ENCODE measurements at places on chromosomes 5 and 9. TPM values are rescaled to one million over a fixed set of nuclear protein-coding genes. Genes with fewer than 3 reads are reported as not detected.

Gene GABRP
- total RNA-seq: not detected

Gene FOXI1
- not detected for total RNA-seq

Gene HAVCR1
- total RNA-seq: not detected

Gene SHLD3
- 5.8 TPM for total RNA-seq

Gene BARHL1
- total RNA-seq: not detected

Gene RASGRF2
- 1.0 TPM for total RNA-seq

Gene CA9
- total RNA-seq: 0.68 TPM

Gene SOHLH1
- total RNA-seq: not detected

Gene MYMK
- total RNA-seq: not detected

Gene PCDHB2
- 0.34 TPM for total RNA-seq

Gene PCDHA1
- total RNA-seq: under 0.01 TPM

Gene NRG2
- total RNA-seq: under 0.01 TPM

Gene PCDHGB3
- total RNA-seq: 2.1 TPM

Gene ACSL6
- total RNA-seq: 0.14 TPM

Gene RAB3C
- total RNA-seq: not detected

Gene TEX53
- total RNA-seq: not detected

Gene SPINK6
- not detected for total RNA-seq

Gene SLC46A2
- total RNA-seq: not detected

Gene PCDHGA9
- 0.34 TPM for total RNA-seq

Gene SH3TC2
- total RNA-seq: 6.0 TPM

Gene RBM27
- total RNA-seq: 40.0 TPM

Gene C9orf50
- total RNA-seq: not detected

Gene GRM6
- not detected for total RNA-seq

Gene IFNA13
- not detected for total RNA-seq

Gene PIP5K1B
- total RNA-seq: 1.9 TPM

Gene LURAP1L
- 70.7 TPM for total RNA-seq

Gene SMIM33
- not detected for total RNA-seq

Gene RLN2
- 0.34 TPM for total RNA-seq

Gene MEF2C
- total RNA-seq: 2.1 TPM

Gene CD180
- total RNA-seq: not detected

Gene ZFP2
- 1.0 TPM for total RNA-seq

Data from nasal cavity respiratory epithelium epithelial cell of viscerocranial mucosa (primary cell).